KBM-7 (cell line): ENCODE measurements at places on chromosomes 3 and 15.

DNA sequence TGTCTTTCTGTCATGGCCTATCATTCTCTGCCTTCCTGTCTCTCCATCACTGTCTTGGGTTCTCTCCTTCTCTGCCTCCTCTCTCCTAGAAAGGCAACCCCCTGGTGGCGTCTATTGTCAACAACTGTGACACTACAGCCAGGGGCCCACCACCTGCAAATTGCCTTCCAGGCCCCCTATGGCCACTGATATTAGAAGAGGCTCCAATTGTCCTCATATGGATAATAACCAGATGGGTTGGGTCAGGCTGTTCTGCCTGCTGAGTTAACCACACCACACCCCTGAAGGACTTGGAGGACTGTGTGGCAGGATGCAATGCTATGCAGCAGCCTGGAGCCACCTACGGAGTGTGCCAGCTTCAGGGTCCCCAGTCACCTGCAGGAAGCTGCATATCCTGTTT, 665.0 kb downstream of the NTRK3 start:
- no peak for DNase-seq

DNA sequence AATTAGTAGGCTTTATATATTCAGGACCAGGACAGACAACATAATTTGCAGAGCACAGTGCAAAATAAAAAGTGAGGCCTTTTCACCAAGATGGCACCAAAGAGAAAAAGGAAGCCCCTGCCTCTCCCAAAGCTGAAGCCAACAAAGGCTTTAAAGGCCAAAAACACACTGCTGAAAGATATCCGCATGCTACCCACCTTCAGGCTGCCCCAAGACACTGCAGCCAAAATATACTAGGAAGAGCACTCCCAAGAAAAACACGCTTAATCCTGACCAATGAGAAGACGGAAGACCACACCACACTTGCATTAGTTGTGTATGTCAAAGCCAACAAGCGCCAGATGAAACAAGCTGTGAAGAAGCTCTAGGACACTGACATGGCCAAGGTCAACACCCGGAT, 38.0 kb downstream of the PIK3CB start:
- no peak for DNase-seq

GRCh38 chr3:83321891-83322290, 1560.4 kb upstream of the GBE1 start:
- no peak for DNase-seq

GRCh38 chr3:63976161-63976871, 47.0 kb downstream of the PSMD6 start:
- peak; percentile 27 for DNase-seq

DNA sequence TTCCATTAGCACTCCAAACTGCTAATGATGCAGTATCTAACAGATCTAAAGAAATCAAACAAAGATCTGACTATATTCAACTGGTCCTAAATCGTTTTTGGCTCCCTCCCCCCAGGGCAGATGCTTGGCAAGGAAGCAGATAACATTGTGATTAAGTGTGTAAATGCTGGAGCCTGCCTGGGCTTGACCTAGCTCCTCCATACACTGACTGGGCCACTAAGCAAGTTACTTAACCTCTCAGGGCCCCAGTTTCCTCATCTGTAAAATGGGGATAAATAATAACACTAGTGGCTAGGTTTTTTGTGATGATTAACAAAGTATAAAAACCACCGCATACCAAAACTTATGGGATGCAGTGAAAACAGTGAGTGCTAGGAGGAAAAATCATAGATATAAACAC, 9.2 kb downstream of the EID1 start:
- DNase-seq, result no peak

DNA sequence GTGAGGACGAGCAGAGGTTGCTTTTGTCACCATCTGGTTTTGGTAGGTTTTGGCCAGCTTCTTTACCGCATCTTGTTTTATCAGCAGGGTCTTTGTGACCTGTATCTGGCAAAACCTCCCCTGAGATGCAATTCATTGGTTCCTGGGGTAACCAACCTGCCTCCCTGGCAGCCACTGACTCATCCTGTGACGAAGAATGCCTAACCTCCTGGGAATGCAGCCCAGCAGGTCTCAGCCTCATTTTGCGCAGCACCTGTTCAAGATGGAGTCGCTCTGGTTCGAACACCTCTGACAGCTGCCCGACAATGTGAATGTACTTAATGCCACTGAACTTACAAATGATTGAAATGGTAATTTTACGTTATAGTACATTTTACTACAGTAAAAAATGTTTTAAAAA, 6.8 kb upstream of the ADAMTS17 start:
- no peak for DNase-seq

DNA sequence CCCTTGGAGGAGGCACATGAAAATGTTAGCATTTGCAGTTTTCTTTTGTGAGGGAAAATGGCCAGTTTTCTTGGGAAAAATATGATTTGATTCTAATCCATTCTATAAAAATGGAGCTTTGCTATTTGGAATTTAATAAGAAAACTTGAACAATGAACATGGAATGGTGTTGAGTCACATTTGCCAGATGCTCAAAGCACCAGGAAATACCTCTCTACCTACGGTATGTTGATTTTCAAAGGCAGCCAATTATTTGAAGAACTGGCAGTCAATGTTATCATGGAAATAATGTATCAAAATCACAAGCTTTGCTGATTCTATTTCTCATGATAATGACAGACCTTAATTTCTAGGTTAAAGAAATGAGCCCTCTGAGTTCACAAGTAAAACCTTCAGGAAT, 14.9 kb downstream of the NME9 start:
- DNase-seq, result no peak

DNA sequence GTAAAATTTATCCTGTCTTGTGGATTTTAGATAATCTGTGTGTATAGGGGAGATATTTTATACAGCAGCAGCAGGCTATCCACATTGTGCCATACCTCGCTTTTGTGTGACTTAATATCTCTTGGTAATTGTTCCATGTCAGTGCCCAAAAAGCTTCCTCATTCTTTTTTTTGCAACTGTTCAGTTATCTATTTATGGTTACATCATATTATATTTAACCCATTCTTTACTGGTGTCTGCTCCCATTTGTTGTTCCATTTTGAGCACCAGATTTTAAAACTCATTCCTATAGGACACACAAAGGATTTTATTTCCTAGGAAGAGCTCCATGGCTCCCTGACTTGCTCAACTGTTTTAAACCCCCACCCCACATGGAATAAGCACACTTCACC, 86.3 kb upstream of the RASGRP1 start:
- DNase-seq, result peak; percentile 75

DNA sequence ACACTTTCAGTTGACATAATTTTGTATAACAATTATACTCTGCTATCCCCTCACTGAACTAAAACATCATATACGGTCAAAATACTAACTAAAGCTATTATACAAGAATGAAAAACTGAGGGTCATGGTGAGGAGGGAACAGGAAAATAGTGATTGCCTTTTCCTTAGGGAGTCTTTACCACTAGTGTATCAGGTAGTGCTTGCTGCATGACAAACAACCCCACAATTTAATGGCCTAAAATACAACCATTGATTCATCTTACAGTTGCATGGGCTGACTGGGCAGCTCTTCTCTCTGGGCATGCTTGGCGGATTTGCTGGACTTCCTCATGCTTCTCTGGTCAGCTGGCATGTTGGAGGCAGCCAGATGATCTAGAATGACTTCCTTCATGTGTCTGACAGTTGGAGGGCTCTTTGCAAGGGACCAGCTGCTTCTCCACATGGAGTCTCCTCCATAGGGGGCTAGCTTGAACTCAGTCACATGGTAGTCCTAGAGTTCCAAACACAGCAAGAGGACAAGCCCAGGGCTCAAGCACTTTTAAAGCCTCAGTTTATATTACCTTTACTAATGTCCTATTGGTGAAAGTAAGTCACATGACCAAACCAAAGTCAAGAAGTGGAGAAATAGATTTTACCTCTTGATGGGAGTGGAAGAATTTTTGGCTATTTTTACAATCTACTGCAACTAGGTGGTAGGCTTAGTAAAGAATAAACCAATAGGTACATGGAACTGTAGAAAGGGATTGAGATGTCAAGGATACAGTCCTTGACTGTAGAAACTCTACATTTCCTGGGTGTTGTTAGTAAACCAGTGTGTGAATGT, 18.8 kb downstream of the THAP10 start:
- DNase-seq, result no peak

DNA sequence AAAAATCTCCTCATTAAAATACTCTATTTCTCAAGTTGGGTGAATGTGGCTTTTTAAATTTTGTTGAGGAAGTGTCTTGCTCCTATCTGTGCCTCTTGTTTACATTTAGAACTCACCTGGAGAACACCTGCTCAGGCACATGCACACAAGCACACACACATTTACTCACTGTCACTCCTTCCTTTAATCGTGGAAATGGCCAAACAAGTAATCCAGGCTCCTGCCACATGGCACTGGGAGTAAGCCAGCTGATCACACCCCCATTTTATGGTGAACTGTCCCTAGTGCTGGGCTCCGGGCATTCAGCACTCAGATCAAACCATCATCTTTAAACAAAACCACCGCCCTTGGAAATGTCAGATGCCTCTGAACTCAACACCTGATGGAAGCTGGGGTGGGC, 204.7 kb upstream of the BHLHE40 start:
- no peak for DNase-seq

DNA sequence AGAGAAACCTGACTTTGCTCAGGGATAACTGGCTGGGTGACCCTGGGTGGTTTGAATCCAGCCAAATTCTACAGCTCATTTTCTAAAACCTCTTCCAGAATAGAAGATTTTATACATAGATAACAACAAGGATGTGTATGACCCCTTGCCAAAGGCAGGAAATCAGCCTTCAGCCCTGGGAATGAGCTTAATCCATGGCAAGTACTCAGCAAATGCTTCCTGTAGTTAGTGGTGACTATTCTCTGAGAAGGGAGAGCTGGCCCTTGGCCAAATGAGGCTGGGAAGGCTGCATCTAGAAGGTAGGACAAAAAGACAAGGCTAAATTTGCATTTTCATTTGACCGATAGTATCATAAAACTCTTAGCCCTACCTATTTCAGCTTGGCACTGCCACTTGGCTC, 4.6 kb upstream of the HACD3 start:
- no peak for DNase-seq

GRCh38 chr15:98779463-98780071, 131.2 kb downstream of the IGF1R start:
- peak; percentile 92 for DNase-seq

- DNase-seq, result no peak
These were observed 102.8 kb upstream of the GBE1 start for GRCh38 chr3:81864272-81864671.

- DNase-seq, result no peak
These were observed 304.8 kb upstream of the STAC start for GRCh38 chr3:36075491-36075890.

- no peak for DNase-seq
These were observed 223.0 kb upstream of the MLF1 start for GRCh38 chr3:158347966-158348365.

GRCh38 chr3:78994174-78995027, 773.4 kb downstream of the ROBO1 start:
- DNase-seq, result no peak

DNA sequence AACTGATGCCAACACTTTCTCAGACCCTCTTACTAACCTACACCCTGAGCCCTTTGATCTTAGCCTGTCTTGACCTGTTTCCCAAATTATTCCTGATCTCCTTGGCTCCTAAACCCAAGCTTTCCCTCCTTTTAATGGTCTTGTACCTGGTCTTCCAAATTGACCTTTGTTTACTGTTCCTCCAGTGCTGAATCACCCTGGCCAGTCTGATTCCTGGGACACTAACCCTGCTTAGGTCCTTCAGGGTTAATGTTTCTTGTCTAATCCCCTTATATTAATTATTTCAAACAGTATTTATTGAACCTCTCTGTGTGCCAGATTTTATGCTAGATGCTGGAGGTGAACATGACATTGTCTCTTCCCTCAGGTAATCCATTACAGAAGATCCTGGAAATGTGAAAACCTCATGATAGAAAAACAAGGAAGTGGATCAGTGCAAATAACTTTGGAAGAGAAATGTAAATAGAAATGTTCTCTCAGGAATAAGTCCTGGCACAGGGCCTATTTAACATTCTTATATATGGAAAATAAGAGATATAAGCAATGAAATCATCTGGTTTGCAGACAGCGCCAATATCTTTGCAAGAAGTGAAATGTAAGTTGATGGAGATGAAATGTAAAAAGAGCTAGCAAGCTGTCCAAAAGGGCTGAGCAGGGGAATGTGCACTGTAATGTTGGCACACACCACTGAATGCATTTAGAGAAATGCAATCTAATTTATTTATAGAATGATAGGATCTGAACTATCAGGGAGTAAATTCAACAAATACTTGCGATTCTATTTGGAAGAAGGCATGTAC, 20.7 kb downstream of the HGD start:
- no peak for DNase-seq

DNA sequence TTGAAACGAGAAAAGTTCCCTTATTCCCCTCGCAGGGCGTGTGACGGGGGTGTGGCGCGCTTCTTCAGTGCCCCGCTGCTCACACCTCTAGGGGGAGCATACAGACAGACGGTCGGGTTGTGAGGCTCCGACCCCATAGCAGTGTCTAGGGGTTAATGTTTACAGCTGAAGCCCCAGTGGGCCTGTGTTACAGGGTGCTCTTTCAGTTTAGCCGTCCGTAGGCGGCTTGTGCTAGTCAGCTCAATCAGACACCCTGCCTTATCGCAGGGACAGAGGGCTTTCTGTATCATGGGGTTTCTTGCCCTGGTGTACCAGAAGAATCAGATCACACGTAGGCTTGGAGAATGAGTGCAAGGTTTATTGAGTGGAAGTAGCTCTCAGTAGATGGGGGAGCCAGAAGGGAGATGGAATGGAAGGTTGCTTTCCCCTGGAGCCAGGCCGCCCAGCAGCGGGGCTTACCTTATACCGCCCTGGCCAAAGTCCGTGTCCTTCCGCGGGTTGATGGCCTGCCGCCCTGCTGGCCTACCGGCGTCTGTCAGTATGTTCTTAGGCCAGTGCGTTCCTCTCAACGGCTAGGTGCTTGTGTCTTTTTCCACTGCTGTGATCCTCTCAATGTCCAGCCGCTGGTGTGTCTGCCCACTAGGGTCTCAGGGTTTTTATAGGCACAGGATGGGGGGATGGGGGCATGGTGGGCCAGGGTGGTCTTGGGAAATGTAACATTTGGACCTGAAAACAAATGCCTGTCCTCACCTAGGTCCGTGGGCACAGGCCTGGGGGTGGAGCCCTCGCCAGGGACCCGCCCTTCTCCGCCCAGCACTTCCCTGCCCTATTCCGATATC, 32.2 kb upstream of the ACP3 start:
- no peak for DNase-seq

DNA sequence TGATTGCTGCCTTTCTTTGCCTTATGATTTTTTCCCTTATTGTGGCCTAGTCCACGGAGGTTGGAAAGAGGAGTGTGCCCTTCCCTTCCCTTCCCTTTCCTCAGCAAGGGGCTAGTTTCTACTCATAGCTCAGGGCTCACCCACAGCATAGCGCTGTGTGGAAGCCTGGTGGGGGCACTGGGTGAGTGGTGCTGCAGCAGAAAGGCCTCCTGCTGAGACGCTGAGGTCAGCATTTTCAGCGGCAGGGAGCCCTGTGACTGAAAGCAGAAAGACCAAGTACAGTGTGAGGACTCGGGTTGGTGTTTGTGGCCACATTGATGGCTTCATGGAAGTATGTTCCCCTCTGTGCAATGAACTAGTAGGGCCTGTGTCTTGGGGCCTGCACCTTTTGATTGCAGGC, 21.9 kb downstream of the CACNA1D start:
- no peak for DNase-seq
